ENCODE measurements at places on chromosomes 6 and 20. TPM values are rescaled to one million over a fixed set of nuclear protein-coding genes. Genes with fewer than 3 reads are reported as not detected.

GLYATL3 gene
- total RNA-seq = not detected

ZC2HC1B gene
- not detected for total RNA-seq

SUMO4 gene
- total RNA-seq = not detected

SOX18 gene
- 2.9 TPM for total RNA-seq

TMEM181 gene
- total RNA-seq = 13.6 TPM

BPIFA1 gene
- total RNA-seq = not detected

LAMA4 gene
- 9.1 TPM for total RNA-seq

DDO gene
- 1.8 TPM for total RNA-seq

MACROD2 gene
- 10.2 TPM for total RNA-seq

PANK2 gene
- 18.2 TPM for total RNA-seq

PROKR2 gene
- not detected for total RNA-seq

TTK gene
- not detected for total RNA-seq

OLIG3 gene
- not detected for total RNA-seq

CTAGE9 gene
- not detected for total RNA-seq

MBOAT1 gene
- 1.1 TPM for total RNA-seq

REM1 gene
- total RNA-seq = 0.87 TPM

PLCB4 gene
- 3.1 TPM for total RNA-seq

OR14J1 gene
- total RNA-seq = not detected

SLC9A8 gene
- total RNA-seq = 12.4 TPM

NKX2-2 gene
- not detected for total RNA-seq

TPD52L1 gene
- 113 TPM for total RNA-seq

SLC35F1 gene
- 0.13 TPM for total RNA-seq

FOXC1 gene
- total RNA-seq = 3.9 TPM

CLIC5 gene
- 95.7 TPM for total RNA-seq

TRAM2 gene
- total RNA-seq = 2.4 TPM

HLA-DRB1 gene
- total RNA-seq = 7.5 TPM
